SK-N-SH (cell line): ENCODE measurements at places on chromosomes 13 and 19.
A peak's percentile ranks its signal among the peaks of the same experiment; 100 is the strongest.

GRCh38 chr19:2478278-2478755 is 2.4 kb downstream of the GADD45B start:
- DNase-seq, result peak; percentile 63

DNA sequence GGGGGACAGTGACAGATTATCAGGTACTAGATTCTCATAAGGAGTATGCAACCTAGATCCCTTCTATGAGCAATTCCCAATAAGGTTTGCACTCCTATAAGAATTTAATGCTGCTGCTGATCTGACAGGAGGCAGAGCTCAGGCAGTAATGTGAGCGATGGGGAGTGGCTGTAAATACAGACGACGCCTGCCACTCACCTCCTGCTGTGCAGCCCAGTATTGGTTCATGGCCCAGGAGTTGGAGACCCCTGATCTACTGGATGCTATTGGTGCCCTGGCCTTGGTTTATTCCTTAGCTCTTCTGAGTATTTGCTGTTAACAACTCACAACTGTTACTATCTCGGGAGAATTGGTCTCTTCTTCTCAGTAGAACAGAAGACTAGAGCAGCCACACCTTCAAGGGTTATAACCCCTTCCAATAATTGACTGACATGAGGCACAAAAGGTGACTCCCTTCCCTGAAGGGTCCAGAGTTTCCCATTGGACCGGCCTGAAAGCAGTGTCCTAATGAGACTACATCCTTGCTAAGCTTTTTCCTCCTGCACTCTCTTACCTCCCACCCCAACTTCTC is 35.0 kb upstream of the RBM26 start:
- DNase-seq, result no peak

GRCh38 chr19:9786342-9786741 is 17.8 kb upstream of the ZNF846 start:
- DNase-seq, result no peak

GRCh38 chr19:17405250-17406045 is at the start of gene BST2:
Gene BST2, minus strand, starts transcription at chr19:17405630. Its CDS starts 55 bp downstream, at chr19:17405575.
- DNase-seq, result peak; percentile 39

- DNase-seq, result no peak
These were observed 625.2 kb downstream of the DIAPH3 start for GRCh38 chr13:59538512-59538911.

GRCh38 chr13:74132152-74132775 is 1.9 kb downstream of the KLF12 start:
- DNase-seq, result no peak

GRCh38 chr13:41054919-41055619 is 6.2 kb upstream of the WBP4 start:
- peak; percentile 15 for DNase-seq

DNA sequence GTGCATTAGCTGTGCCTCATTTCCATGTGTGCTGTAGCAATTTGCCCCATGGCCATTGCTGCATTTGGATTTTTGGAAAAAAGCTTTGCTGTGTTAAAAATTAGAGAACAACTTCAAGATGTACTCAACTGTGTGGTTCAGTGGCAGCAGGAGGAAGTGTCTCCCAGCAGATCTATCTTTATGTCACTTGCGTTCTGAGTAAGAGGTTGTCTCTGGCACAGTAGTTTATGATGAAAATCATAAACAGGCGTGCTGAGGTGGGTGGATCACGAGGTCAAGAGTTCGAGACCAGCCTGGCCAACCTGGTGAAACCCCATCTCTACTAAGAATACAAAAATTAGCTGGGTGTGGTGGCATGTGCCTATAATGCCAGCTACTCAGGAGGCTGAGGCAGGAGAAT is 29.0 kb upstream of the RNF17 start:
- DNase-seq, result no peak

DNA sequence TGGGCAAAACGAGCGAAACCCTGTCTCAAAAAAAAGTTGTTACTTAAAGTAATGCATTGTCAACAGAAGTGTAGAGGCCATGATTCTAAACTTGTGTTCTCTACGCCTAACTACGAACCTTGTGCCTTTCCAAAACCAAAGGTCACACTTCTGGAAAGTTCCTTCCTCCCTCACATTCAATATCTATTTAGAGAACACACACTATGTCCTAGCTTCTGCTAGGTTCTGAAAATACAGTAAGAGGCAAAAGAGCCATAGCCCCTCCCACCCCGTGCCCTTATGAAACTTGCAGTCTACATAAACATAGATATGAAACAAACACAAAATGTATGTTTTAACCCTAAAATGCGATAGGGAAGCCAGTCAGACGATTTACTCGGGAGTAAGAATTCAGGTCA is 36.4 kb downstream of the RNF6 start:
- DNase-seq, result no peak

DNA sequence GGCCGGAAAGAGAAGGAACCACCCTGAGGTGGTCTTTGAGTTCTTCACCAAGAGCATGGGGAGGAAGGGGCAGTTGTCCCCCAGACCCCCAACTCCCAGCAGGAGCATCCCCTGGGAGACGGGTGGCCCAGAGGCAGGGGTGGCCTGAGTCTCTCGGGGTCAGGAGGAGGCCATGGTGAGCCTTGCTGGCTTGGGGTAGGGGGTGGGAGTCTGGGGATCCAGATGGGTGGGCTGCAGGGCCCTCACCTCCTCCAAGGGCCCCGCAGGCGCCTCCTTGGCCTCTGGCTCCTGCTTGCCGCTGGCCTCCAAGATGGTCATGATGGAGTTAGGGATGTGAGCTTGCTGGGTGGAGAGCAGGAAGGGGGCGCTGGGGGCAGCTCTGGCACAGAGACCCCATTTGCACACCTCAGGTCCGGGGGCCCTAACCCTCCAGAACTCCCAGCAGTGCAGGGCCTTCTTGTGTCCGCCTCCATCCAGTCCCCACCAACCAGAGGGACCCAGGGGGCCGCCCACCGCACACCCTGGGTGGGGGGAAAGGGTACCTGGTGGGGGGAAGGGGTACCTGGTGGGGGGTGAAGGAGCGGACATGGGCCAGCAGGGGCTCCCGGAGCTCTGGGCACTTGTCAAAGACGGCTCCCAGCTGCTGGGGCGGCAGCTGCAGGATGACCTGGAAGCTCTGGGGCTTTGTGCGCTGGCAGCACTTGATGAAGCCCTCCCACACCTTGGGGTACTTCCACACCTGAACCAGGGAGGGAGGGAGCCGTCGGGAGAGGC is 1.3 kb upstream of the RSPH6A start:
- peak; percentile 48 for DNase-seq

DNA sequence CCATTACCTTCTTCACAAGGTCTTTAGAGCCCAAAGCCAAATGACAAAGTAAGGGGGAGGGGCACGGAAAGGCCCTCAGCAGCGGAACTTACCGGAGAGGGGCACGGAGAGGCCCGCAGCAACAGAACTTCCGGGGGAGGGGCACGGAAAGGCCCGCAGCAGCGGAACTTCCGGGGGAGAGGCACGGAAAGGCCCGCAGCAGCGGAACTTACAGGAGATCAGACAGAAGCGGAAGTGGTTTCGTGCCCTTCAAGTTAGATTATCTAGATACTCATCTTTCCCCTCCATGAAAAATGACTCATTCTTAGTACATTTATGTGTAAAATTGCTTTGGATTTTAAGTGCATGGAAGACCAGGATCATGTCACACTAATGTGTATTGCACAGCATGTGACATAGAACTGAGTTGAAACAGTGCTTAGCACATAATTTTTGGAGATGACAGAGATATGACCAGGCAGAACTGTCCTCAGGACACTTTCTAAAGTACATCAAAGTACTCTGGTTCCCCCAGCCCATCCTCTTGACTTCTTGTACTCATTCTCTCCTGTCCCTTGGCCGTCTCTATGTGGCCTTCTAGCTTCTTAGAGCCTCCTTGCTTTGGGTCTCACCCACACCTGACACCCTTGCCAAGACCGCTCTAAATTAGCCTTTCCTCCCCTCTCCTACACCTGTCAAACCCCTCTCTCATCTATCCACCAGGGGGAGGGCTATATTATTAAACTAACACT is 25.7 kb upstream of the TPTE2 start:
- DNase-seq, result peak; percentile 52

- no peak for DNase-seq
These were observed 29.5 kb downstream of the FPR3 start for GRCh38 chr19:51824281-51825005.

- DNase-seq, result peak; percentile 48
These were observed 37.8 kb upstream of the ONECUT3 start for GRCh38 chr19:1715540-1715939.

- DNase-seq, result peak; percentile 52
These were observed 12.6 kb downstream of the PEX11G start for GRCh38 chr19:7476241-7476640.

- DNase-seq, result no peak
These were observed 209.9 kb downstream of the TUBA3C start for GRCh38 chr13:18971576-18972219.

GRCh38 chr19:38210458-38210987 is 13.5 kb downstream of the DPF1 start:
- peak; percentile 95 for DNase-seq

DNA sequence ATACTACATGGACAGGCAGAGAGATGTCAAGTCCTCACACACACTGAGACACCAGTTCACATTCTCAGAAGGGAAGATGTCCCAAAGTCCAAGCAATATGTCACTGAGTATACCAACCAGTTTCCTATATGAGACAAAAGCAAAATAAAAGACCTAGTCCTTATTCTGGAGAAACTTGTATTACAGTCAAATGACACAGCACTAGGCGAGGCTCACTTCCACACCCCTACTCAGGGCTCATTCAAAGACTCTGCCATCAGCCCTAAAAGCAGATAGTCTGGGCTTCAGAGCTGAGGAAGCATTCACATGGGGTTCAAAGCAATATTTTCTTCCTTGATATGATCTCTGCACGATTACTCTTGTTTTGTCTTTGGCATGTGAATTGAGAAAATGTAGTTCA is 129.9 kb upstream of the UBL3 start:
- DNase-seq, result no peak

DNA sequence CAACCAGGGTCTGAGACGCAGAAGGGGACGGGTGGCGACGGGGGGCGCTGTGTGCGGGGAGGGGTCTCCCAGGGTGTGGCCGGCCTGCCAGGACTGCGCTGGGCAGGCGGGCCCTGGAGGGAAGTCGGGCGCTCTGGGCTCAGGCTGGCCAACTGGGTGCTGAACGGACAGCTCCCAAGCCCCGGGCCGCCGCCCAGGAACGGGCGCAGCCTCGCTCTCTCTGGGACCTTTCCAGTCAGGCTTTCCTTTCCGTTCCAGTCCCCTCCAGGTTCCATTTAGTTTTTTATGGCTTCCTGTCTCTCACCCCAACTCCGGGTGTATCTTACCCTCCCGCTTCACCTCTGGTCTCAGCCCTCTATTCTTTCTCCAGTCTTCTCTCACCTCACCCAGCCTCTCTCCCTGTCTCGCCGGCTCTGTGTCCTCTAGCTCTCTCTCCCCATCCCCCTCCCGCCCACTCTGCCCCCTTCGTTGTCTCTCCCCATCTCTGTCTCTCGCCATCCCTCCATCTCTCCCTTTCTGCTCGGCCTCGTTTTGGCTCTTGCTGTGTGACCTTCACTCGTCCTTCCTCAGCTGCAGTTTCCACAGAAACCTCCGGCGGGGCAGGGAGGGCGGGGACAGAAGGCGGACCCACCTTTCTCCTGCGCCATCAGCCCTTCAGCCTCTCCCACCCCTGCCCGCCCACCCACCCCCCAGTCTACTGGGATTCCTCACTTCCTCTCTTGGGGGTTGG is 3.3 kb upstream of the ATP1A3 start:
- DNase-seq, result peak; percentile 62
